Neural crest cell (in vitro differentiated cells): ENCODE measurements at places on chromosomes 12 and 14. TPM values are rescaled to one million over a fixed set of nuclear protein-coding genes. Genes with fewer than 3 reads are reported as not detected.

Gene EIF2S3B
- total RNA-seq, result 0.73 and 0.96 TPM in 2 replicates

Gene CFAP54
- 1.5 and 3.1 TPM in 2 replicates for total RNA-seq

Gene KRT77
- not detected in 2 replicates for total RNA-seq

Gene PDZRN4
- 1.8 and 2.5 TPM in 2 replicates for total RNA-seq

Gene TPH2
- total RNA-seq, result 0.09 and 0.23 TPM in 2 replicates

Gene TGM1
- total RNA-seq, result 4.5 and 6.4 TPM in 2 replicates

Gene CPNE8
- 7.0 and 8.8 TPM in 2 replicates for total RNA-seq

Gene CEBPE
- not detected in 2 replicates for total RNA-seq

Gene LRRK2
- 2.1 and 2.8 TPM in 2 replicates for total RNA-seq

Gene PPP1R36
- total RNA-seq, result 0.33 and 1.1 TPM in 2 replicates

Gene SERPINA3
- total RNA-seq, result not detected in 2 replicates

Gene PTPRR
- total RNA-seq, result 0.61 and 0.75 TPM in 2 replicates

Gene NFE2
- 0.32 TPM in 1 of 2 replicates, not detected in the other for total RNA-seq
